ENCODE measurements at places on chromosomes 2 and 18.

DNA sequence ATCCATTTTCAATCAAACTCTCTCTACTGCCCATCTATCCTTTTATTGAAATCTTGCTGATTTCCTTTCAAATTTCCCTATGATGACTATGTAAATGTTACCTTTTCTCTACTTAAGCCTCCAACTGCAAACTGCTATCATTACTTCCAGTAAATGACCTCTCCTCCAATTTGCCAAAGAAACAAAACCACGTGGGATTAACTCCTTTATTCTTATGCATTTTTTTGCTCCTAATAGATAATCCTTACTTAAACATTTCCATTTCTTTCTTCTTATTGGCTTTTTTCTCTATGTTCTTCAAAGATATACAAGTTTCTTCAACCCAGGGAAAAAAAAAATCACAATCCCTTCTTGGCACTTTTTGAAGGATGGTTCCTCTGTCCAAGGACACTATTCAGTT lies 61.2 kb downstream of the CCDC88A start:
- DNase-seq: no peak

GRCh38 chr2:34534761-34535160 lies 935.7 kb upstream of the FAM98A start:
- DNase-seq: no peak

DNA sequence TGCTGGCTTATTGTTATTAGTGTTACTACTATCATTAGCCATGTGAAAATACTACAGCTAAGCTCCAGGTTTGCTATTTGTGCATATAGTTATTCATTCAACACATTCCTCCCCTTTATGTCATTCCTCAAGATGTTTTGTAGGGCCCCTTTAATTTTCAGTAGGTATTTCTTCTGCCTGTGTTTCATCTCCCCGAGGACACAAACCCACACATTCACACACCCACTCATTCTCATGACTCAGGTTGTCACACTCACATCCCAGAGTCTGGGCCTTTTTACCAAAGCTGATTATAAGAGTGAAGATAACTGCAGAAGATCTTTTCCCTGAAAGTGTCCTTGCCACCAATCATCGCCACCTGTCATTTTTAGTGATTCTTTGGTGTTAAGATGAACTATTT lies 68.6 kb upstream of the SPOPL start:
- no peak for DNase-seq

GRCh38 chr2:47196046-47196445 lies 40.9 kb upstream of the STPG4 start:
- DNase-seq: no peak

- peak; percentile 77 for DNase-seq
These were observed 245.5 kb upstream of the KCNJ3 start for GRCh38 chr2:154452906-154453493.

DNA sequence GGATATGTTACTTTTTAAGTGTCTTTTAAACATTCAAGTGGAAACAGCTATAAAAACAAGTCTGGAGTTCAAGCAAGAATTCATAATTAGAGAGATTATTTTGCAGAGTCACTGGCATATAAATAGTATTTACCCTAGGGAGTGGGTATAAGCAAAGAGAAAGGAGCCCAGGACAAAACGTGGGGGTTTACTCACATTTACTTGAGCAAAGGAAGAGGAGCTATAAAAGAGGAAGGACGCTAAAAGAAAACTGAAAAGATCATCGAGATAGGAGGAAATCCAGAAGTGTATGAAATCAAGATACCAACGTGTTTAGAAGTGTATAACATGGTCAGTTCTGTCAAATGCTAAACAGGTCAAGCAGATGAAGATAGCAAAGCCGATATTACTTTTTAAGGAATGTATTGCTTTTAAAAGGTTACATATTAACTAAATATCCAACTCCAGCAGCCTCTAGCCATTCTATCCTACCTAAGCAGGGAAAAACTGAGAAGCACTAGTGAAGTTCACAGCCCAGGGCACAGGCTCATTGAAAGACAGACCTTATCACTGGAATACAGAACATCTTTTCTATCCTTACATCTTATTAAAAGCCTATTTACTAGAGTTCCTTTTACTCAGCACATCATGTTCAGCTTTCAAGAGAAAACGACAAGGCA lies 8.6 kb downstream of the KANSL1L start:
- DNase-seq: peak; percentile 68

- no peak for DNase-seq
These were observed 16.7 kb upstream of the RAPH1 start for GRCh38 chr2:203551778-203552177.

DNA sequence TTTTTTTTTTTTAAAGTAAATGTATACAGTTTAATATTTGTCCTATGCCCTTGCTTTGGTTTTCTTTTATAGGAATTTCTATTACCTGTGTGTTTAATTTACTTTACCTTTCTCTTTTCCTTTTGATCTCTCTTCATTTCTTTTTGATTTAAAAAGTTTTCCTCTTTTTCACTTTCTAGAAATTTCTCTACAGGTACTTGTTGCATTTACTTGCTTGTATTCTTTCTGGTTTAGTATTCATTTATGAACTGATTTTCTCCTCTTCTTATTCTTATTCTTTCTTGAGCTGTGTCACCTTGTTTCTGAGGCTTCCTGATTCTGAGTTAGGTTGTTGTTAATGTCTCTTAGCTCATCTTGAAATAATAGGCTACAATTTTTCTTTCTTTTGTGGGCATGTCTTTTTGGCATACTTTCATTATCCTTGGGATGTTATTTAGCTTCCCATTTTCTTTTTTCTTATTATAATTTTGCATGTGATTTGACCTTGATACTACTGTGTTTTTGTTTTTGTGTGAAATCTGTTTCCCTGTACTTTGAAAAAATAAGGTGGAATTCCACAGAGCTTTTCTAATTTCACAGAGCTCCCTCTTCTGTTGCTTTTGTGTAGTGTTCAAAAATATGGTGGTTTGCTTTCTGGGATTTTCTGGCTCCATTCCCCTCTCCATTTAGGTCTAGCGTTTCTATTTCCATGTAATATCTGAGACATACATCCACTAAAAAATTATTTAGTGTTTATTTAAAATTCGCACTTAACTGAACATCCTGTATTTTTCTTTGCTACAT lies 25.5 kb upstream of the ALMS1 start:
- no peak for DNase-seq

DNA sequence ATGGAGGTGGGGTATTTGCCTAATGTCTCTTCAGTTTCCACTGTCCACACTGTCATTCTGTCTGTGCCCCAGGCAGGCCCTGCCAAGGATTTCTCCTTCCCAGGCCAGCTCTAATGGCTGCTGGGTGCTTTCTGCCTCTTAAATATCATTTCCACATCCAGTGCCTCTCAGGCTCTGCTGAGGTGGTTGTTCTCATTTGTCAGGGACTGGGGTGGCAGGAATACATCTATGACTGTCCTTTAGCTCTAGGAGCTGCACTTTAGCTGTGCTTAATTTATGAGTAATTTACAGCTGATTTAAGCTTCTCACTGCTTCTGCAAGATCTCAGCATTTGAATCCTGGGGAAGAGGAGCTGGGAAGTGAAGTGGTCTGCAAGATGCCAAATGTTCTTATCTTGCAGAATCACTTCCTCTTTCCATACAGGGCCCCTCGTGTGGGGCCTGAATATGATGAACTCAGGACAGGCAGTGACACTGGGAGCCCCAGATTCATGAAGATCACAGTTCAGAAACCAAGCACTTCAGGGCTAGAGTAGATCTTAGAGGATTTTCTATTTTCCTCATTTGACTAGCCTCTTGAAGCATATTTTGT lies 150.2 kb downstream of the FSHR start:
- DNase-seq: peak; percentile 15

DNA sequence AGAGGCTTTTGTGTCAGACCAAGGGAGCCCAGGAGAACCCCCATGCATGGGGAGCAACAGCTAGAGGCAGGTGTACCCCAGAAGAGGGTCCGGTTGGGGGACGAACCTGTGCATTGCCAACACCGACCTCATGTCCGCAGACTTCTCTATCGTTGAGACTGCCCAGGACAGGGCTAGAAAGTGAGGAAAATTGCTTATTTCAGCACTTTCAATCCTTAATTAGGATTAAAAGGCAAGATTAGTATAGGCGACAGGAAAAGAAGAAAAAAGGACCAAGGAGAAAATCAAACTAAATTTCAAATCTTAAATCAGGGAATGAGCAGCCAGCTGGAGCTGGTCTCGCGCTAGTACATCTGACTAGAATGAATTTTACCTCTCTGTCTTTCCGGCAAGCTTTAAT lies 438.9 kb upstream of the SOX11 start:
- DNase-seq: no peak

GRCh38 chr2:237465515-237466148 lies 21.4 kb upstream of the MLPH start:
- no peak for DNase-seq

GRCh38 chr18:44682871-44683221 lies 2.2 kb downstream of the SETBP1 start:
- DNase-seq: no peak

DNA sequence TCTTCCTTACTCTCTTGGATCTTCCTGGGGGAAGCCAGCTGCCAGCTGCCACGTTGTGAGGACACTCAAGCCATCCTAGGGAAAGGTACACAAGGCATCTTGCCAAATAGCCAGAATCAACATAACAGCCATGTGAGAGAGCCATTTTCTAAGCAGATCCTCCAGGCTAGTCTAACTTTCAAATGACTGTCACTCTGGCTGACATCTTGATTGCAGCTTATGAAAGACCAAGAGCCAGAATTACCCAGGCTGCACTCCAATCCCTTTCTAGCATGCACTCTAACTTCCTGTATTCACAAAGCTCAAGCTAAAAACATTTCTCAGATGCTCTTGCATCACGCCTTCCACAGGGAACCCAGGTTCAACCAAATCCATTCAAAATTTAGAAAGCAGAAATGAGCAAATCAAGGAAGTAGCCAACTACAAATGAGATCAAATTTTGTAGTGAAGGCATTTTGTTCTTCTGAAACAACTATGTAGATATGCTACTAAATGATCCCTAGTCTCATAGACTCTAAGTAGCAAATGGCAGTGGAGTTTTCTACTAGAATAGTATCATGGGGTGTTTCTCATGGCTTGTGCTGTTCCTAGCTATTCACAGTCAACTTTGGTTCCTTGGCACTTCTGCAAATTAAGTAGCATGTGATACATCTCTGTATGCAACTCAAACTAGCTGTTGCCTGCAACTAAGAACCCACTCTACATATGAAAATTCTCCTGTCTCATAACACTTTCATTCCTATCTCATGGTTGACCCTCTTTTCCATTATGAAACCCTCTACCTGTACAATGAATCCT lies 281.9 kb downstream of the ZEB2 start:
- DNase-seq: peak; percentile 67

DNA sequence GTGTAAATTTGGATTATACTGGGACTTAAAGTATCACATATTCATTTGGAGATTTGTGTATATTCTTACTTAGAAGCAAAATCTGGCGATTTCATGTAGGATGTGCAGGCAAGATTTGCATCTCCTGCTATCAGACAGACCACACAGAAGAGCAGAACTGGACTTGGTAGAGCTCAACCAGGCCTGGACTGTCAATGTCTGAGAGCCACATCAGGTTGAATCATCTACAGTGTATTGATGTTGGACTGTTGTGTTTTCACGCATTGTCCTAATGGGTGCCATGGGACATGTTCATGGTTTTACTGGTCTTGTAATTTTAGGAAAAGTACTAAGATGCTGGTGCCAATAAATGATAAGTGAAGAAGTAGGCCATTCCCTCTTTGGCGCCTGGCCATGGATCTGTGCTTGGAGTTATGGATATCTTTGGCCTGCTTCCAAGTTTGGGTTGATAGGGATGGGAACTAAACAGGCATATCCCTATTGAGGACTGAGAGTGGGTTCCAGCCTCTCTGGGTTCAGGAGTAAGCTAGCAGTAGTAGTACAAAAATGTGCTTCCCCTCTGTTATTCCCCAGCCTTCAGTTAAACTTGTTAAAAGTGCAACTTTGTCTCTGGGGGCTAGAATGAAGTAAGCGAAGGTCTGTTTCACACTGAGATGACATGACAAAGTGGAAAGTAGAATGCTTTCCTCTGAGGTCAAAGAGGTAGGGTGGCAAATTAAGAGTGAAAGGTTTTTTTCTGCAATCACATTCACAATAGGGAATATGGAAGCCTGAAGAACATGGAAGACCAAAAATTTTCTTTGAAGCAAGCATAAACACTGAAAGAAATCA lies 49.2 kb upstream of the NEMP2 start:
- DNase-seq: no peak

All from hematopoietic multipotent progenitor cell treated with erythropoietin and hydrocortisone succinate and interleukin-3 and kit ligand, for 4 days (in vitro differentiated cells).